ENCODE measurements at places on chromosomes 4 and X.

DNA sequence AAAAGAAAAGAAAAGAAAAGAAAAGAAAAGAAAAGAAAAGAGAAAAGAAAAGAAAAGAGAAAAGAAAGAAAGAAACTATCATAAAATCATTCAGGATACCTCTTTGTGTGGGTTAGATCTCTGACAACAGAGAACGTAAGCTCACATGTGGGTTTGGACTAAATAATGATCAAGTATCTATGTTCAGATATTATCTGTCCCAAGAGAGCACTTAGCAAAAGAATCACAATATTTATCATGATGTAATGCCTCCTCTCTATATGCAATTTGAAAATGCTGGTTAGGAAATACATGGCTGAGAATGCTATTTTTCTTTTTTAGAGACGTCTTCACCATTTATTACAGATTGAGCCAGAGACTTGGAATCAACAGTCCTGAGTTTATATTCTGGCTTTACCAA lies 191.3 kb downstream of the KCNIP4 start:
- no peak for DNase-seq

DNA sequence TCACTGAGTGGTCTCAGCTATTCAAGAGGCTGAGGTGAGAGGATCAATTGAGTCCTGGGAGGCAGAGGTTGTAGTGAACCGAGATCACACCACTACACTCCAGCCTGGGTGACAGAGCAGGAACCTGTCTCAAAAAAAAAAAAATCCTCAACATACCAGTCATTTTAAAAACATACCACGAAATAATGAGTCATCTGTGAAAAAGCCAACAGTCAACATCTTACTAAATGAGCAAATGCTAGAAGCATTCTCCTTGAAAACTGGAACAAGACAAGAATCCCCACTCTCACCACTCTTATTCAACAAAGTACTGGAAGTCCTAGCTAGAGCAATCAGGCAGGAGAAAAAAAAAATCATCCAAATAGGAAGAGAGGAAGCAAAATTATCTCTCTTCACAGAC lies 104.0 kb upstream of the ARHGEF9 start:
- no peak for DNase-seq

GRCh38 chrX:56600141-56600540 lies 36.7 kb downstream of the UBQLN2 start:
- DNase-seq: no peak

DNA sequence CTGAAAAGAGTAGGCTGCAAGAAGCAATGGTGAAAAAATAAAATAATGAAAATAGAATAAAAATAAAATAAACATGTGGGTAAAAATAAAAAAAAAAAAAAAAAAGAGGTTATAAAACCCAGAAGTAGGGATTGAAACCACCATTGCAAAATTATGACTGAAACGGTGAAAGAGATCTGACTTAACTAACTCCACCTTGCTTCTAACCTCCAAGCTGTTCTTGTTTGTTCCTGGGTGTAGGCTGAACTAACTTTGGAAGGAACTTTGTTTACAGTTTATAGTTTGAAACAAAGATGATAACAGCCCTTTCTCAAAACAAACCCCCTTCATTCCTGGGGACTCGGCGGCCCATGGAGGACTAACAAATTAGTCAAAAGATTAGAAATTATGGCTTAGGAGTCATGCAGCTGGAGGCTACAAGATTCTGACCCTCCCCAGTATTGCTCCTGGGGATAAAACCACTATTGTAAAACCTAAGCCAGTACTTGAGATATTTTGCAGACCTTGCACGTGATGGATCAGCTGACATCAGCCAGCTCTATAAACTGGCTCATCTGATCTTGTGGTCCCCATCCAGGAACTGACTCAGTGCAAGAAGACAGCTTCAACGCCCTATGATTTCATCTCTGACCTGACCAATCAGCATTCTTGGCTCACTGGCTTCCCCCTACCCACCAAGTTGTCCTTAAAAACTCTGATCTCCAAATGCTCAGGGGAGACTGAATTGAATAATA lies 30.4 kb downstream of the DDX60L start:
- DNase-seq: no peak

- DNase-seq: no peak
These were observed 44.5 kb downstream of the BRWD3 start for GRCh38 chrX:80765220-80765625.

GRCh38 chr4:41012293-41012692 lies 202.0 kb downstream of the APBB2 start:
- no peak for DNase-seq

DNA sequence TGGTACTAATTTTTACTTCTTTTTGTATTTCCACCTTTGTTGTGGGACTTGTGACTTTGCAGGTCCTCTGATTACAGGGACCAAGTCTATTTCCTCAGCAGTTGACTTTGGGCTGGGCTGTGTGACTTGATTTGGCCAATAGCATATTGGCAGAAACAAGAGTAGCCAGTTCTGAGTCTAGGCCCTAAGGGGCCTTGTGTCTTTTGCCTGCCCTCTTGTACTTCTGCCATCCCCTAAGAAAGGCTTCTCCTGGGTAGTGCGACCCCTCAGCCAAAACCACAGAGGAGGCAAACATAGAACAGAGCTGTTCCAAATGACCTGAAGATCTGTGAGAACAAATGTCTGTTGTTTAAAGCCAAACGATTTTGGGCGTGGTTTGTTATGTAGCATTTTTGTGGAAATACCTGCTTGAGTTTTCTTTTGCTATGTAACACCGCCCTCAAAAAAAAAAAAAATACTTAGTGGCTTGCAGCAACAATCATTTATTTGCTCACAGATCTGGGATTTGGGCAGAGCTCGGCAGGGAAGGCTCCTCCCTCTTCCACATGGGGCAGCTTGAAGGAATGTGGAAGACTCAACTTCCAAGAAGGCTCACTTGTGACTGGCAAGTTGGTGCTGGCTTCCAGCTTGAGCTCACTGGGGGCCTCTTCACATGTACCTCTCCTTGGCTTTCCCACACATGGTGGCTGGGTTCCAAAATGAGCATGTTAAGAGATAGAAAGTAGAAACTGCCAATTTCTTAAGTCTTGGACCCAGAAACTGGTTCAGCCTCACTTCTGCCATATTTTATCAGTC lies 423.0 kb upstream of the CNKSR2 start:
- no peak for DNase-seq

GRCh38 chr4:86640469-86640868 lies 46.4 kb downstream of the PTPN13 start:
- DNase-seq: no peak

DNA sequence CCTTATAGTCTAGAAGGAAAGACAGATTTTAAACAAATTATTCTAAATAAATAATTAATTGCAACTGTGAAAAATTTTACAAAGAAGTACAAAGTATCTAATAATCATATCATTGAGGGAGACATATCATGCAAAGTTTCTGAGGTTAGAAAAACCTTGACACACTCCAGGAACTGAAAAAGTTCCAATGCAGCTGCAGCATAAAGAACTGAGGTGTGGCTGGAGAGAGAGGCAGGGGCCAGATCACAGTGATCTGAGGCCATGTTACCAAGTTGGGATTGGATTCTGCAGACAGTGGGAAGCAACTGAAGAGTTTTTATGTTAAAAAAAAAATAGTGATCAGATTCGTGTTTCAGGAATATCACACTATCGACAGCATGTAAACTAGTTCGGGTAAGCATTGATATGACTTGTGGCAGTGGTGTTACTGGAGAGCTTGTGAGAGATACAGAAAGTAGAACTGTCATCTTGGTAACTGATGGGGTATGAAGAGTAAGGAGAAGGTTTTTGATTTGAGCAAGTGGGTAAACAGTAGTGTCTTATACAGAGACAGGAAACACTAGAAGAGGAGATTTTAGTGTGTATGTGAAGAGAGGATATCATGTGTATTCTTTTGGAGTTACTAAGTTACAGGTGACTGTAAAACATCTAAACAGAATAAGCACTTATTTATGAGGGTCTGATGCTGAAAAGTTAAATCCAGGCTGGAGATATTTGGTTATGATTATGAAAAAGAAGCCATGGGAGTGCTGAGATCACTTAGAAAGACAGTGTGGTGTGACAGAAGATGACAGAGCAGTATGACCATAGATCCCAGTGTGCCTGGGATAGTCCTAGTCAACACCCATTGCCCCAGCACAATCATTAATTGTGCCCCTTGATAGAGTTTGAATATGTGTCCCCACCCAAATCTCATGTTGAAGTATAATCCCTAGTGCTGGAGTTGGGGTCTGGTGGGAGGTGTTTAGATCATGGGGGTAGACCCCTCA lies 15.6 kb upstream of the SPRY1 start:
- no peak for DNase-seq
